ENCODE measurements at places on chromosomes 6 and 20.

DNA sequence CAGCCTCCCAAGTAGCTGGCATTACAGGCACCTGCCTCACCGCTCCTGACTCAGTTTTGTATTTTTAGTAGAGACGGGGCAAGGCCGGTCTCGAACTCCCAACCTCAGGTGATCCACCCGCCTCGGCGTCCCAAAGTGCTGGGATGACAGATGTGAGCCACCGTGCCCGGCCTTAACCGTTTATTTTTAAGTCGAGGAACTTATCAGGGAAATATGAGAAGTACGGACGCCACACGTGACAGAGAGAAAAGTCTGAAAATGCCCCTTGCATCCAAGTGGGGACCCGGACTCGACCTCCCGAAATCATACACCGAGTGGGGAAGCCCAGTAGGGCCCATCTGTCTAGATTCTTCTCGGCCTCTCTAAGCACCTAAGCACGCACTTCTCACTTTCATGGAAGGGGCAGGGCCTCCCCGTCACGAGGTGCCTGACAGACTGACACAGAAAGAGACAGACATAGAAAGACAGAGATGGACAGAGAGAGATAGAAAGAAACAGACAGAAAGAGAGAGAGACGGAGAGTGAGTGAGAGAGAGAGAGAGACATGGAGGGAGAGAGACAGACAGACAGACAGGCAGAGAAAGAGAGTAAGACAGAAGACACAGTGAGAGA, 756.5 kb upstream of the DEFB115 start:
- DNase-seq, result no peak

GRCh38 chr6:161489626-161490306, 215.9 kb upstream of the AGPAT4 start:
- no peak for DNase-seq

DNA sequence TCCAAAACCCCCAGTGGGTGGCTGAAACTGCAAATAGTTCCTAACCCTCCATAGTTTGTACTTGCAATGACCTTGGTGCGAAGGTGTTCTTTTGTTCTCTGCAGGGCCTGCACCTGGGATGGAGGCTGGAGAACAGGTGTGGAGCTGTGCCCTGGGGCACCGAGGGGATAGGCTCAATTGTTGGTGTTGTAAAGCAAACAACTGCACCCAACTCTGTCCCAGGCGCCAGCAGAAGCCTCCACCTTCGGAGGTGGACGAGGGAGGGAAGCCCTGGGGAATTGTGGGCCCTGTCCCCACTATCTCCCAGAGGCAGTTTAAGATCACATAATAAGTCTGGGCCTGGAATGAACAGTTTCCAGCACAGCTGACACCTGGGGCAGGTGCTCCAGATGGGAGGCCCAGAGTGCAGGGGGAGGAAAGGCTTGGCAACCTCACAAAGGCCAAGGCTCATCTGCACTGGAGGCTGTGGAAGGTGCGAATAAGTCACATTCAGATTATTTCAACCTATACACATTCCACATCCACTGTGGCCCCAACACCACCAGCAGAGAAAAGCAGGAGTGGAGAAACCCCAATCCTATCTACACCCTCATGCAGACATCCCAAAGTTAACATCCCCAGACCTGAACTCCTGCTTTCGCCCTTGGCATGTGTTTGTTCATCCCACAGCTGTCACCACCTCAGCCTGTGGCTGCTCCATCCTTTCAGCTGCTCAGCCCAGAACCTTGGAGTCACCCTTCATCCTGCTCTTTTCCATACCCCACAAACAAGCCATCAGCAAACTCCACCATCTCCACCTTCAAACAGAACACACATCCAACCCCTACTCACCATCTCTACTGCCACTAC, 12.3 kb upstream of the CBFA2T2 start:
- DNase-seq, result no peak

GRCh38 chr6:6738922-6739716, 150.6 kb downstream of the LY86 start:
- no peak for DNase-seq

Measured in stimulated activated CD4-positive, alpha-beta T cell treated with anti-CD3 and anti-CD28 coated beads, Interleukin-2, amount 100 ng/mL, for 24 hours (primary cell).